Adrenal gland (tissue), 19 donors: ENCODE measurements at places on chromosomes 2 and 18.

GRCh38 chr18:10971717-10972116 is 177.7 kb downstream of the PIEZO2 start:
- no peak for DNase-seq

DNA sequence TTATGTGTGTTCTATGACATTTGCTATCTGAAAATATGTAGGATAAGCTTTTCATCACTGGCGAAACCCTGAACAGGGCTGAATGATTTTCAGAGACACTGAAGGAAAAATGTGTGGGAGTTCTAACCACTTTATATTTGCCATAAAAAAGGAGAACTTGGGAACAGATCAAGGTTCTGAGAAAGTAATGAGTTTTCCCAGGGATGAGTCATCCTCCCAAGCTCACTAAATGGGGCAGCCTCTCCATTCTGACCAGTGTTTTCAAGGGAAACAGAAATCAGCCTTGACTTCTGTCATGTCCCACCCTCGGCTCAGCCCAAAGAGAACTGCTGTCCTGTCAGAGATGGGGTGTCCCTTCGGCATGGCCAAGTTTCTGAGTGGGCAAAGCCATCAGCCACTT is 2109.8 kb upstream of the CELF4 start:
- peak; percentile 8 for DNase-seq

GRCh38 chr2:46339676-46340459 is 42.7 kb downstream of the EPAS1 start:
- no peak for DNase-seq

DNA sequence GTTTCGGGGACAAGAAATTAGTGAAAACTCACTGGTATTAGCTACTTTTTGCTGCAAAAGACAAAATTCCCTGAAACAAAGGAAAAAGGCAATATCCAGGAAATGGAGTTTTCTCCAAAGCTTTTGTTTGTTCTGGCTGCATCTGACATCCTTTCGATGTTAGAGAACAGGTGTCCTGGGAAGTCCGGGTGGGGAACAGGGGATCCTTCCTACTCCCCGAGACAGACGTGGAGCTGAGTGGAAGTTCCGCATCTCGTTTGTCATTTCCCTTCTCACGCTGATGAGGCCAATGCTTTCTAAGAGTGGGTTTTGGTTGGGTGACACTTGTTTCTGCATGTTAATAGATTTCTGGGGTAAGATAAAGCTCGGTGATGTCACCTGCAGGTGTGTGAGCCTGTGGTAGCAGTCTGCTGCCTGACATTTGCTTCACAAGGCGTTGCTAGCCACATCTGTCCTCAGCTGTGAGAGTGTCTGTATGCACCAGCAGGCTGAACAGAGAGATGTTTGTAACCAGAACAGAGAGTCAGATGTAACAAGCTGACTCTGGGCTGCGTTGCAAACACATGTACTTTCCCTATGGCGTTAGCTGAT is 125.9 kb downstream of the ACOXL start:
- no peak for DNase-seq

DNA sequence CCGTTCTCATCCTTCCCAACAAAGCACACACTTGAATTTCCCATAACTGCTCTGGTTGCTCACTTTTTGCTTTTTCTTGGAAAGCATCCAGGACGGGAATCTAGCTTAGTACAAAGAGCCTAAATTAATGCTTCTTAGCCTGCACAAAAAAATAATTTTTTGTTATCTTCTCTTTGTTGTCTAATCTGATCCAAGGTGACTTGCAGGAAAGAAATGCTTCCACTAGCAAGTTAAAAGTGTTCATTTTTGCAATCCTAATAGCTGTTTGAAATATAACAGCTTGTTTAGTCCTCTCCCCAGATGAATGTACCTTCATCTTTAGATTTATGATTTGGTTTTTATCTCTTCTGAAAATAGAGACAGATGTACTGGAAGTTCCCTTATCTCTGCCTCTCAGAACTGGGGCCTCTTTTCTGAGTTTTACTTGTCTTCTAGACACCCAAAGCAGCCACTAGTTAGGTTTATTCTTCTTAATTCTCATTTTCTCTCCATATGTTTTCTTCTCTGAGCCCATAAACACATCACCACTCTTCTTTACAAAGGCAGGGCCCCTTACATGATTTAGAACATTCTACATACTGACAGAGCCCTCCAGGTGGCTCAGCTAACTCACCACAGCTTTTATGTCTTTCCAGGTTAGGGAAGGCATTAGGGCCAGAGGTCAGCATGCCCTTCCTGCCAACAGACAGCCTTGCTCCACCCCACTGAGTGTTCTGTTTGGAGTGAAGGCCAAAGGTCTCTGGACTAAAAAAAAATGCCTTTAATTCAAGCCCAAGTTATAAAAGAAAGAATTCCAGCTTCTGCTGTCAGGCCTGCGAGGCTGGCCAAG is 74.7 kb upstream of the MAP4K3 start:
- DNase-seq, result no peak

DNA sequence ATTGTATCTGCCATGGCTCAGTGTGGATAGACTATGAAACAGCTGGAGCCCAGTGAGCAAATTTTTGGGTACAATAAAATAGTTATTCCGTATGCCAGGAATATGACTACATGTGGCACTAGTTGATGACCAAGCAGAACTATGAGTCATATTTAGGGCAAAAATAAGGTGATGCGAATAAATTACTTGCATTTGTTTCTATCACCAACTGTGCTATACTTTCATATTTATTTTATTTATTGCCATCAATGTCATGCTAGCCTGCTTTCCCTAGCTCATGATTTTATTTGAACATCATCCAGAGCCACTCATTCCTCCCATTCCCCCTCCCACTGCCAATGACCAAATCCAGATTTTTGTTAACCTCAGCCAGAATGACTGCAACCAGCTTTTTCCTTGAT is 13.3 kb upstream of the FAP start:
- no peak for DNase-seq

- no peak for DNase-seq
Measured at GRCh38 chr18:22204214-22204536, 34.8 kb downstream of the GATA6 start.

DNA sequence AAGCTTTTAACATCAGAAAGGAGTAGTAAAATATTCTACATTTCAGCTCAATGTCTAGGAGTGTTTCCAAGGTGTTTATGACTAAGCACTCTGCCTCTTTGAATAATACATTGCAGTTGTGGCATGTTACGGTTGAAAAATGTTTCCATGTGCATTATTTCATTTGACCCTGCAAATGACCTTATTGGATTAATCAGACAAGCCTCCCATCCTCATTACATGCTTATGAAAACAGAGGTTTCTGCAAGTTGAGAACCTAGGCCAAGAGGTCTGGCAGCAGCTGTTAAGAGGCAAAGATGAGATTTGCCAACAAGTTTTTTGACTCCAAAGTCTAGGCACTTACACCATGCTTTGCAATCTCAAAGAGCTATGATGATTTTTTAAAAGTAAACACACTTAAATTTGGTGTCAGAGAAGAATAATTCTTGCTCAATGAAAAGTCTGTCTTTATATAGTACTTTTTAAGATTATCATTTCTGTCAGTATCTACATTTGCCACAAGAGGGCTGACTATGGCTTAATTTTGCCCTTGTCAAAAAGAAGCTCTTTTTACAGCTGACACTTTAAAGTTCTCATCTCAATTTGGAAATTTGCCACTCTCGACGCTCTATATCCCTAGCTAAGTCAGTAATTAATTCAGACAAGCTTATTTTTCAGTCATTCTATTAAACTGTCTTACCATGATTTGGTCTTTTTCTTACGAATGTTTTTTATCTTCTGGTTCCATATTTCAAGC is 260.6 kb downstream of the PAX3 start:
- no peak for DNase-seq

DNA sequence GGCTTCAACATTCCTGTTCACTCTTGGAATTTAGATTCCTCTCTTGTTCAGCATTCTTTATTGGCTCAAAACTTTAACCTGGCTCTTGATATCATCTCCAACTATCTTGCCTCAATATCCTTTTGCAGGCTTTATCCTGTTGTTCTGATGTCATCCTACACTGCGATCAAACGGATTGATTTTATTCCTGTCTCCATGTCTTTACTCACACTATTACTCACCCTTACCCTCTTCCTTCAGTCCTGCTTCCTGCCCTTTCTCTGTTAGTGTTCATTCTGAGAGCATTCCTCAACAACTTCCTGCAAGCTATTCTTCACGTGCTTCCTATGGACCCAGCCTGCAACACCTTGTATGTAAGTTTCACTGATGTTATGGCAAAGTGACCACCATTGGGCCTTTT is 264.7 kb downstream of the RNF152 start:
- DNase-seq, result no peak

DNA sequence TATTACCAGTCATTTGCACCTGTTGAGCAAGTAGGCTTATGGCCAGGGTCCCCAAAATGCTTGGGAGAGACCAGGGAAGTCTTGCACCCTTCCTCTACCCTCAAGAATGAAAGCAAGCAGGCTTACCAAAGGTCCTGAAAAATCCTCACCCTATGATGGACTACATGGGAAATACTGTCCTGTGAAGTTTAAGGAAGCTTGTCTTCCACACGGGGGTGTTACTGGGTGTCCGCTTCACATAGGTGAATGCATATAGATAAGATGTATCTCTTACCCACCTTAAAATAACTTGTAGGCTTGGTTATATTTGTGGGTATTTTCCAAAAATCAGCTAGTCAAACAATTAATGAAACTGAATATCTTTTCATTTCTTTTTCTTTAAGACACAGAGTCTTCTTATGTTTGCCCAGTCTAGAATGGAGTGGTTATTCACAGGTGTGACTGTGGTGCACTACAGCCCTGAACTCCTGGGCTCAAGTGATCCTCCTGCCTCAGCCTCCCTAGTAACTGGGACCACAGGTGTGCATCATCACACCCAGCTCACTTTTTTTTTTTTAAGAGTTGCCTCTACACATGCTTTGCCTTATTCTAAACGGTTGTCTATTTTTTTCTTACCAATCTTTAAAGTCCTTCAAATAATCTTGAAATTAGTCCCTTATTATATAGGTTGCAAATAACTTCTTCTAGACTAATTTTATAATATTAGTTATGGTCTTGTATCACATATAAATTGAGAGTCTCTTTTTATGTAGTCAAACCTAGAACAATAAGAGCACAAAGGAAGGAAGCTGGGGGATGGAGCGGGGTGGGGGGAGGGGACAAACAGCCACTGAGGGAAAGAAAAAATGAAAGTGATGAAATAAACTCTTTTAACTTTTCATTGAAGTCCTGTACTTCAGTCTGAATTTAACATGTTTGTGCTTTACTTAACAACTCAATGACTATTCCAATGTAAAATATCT is 49.0 kb downstream of the CERKL start:
- no peak for DNase-seq

DNA sequence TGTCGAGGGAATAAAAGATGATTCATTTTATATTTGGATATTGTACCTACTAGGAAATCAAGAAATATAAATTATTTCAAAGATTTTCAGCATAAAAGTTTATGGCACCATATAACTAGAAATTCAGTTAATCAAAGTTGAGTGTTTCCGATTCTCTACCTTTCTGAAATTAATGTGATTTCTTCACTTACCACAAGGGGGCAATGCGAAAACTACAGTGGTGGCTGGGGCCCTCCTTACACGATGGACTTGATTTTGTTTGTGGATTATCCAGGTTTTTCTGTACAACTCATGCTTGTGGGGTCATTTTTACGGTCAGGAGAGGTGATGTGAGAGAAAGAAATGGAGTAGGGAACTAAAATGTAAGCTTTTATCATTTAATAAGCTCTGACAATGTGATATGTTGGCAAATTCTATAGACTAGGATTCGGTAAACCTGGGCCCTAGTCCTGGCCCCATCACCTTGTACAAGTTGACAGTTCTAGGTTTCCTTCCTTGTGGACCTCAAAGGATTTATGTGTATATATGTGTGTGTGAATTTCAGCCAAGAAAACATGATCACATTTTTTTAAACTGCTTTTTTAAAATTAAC is 47.6 kb downstream of the G6PC2 start:
- no peak for DNase-seq

GRCh38 chr2:200296118-200296517 is 10.4 kb upstream of the SPATS2L start:
- no peak for DNase-seq

DNA sequence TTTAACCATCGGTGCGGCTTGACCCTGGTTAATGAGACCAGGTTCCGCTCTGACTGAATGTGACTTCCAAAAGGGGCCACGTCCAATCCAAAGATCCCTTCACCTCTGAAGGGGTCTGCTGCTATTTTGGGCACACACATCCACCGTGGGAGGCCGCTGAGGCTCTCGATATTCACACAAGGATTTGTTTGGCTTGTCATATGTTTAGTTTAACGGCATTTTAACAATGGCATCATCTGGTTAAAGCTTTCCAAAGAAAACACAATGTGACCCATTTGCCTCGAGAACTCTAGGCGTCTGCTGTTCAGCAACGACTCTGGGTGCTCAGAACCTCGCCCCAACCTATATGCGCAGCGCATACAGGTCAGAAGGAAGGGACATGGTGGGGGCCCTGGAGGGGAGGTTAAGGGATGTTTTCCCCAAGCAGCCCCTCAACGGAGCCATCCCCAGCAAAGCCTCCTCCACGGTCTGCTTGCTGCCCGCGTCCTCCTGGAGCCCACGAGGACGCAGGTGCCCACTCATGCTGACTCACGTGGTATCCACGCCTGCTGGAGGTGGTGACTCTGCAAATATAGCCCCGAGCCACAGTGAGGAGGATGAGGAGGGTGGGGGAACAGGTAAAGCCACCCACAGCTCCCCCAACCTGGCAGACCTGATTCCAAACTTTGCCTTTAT is 260.3 kb downstream of the HDAC4 start:
- DNase-seq, result no peak

- peak; percentile 98 for DNase-seq
Measured at GRCh38 chr2:32356681-32357317, at the start of gene BIRC6. Gene BIRC6, plus strand, starts transcription at chr2:32357023. Its CDS starts 139 bp downstream, at chr2:32357162.

DNA sequence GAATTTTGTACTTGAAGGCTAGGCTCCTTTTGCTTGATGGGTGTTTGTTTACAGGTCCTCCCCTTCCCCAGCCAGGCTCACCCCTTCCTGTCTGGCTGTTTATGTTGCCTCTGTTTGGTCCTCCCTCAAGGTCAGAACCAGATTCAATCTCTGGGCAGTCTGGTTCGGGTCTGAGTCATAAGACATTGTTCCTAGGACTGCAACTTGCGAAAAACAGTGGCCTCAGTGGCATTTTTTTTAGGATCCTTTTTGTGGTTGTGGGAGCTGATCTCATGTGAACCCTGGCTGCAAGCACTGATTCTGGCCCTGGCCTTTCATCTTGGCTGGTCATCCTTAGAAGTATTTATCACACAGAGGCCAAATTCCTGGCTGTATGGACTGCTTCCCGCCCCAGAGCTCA is 370.4 kb downstream of the CLIP4 start:
- no peak for DNase-seq

DNA sequence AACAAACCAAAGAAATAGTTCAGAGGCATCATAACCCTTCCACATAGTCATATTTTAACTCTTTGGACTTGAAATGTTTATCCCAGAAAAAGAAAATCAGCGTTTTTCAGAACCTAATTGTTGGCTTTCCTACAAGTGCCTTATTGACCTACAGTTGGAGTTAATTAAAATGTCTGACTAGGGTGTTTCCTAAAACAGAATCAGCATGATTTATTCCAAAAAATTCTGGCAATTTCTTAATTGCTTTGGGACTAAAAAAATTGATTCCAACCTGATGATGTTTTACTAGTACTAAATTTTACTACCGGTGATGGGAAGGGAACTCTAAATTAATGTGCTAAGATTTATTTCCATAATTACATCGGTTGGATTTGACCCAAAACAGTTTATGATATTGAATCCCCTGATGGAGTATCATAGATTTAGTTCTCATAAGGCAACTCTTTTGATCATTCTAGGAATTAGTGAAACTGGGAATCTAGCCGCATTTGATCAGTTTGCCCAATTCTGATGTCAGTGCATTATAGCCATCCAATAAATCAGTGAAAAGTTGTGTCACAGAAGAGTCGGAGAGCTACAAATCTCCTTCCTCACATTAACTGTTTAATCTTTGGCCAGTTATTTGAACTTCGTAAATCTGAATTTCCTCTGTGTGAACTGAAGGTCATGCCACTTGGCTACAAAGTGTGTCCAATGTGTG is 134.3 kb upstream of the DSEL start:
- DNase-seq, result no peak
